ENCODE measurements at places on chromosomes 7 and 10. TPM values are rescaled to one million over a fixed set of nuclear protein-coding genes. Genes with fewer than 3 reads are reported as not detected.

TLX1 gene
- not detected for total RNA-seq

UFSP1 gene
- 7.4 TPM for total RNA-seq

TBC1D12 gene
- total RNA-seq = 16.9 TPM

CALML3 gene
- not detected for total RNA-seq

C10orf120 gene
- total RNA-seq = not detected
